HL-60 (cell line): ENCODE measurements at places on chromosomes 12 and 14.

GRCh38 chr14:73188501-73188911 is 48.8 kb upstream of the PAPLN start:
- DNase-seq = no peak

DNA sequence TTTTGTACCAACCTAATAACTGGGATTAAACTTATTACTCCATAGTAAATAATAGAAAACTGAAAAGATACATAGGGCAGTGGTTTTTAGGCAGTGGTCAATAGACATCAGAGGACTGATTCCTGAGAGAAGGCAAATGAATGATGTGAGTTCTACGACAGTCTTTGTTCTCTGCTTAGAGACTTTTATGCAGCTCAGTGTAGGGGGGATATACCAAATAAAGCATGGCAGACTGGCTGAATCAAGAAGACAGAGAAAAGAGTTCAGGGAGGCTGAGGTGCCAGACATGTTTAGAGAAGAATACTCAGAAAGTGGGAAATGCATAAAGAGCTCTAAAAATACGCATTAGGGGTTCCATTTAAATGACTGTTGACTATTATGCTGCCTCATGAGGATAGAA is 320.8 kb upstream of the FAR2 start:
- no peak for DNase-seq

DNA sequence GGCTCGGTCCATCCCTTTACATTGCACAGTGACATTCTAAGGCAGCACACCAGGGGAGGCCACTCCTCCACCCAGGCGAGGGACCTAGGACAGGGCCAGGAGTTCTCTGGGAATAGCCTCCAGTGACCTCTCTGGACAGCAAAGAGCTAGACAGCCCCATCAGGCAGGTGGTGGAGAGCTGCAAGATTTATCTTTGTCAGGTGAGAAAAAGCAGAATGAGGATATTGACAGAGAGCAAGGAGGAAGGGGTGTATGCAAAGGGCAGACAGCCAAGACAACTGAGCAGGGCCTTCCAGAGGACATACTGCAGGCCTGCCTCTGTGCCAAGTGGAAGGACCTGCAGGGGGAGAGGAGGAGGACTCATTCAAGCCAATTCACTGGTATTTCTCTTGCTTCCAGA is 112.4 kb upstream of the MAX start:
- DNase-seq = no peak

DNA sequence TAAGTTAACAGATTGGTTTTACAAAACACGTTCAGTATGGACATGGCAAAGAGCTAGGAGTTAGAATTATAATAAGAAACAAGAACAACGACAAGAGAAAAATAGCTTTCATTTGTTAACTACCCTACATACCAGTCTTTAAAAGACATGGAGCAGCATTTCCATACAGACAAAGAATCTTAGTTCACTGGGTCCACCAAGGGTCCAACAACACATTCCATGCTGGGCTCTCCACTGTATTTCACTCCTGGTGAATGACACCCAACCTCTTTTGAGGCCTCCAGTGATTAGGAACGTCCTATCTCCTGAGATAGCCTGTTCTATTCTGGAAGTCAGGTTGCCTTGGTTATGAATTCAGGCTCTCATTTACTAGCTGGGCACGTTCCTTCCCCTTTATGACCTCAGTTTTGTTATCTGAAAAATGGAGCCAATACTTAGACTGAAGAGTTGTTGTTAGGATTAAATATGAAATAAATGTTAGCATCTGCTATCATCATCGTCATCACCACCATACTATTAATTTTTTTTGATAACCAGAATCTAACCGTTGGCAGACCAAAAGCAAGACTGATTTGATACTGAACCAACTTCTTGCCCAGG is 37.7 kb downstream of the C12orf75 start:
- DNase-seq = no peak

- no peak for DNase-seq
These were observed 46.6 kb upstream of the CDKN3 start for GRCh38 chr14:54350203-54350602.

GRCh38 chr14:22375321-22375930 is 213.6 kb downstream of the DAD1 start:
- DNase-seq = peak; percentile 26

GRCh38 chr12:131122631-131123030 is 168.9 kb downstream of the ADGRD1 start:
- DNase-seq = no peak
